ENCODE measurements at places on chromosomes 5 and 9. TPM values are rescaled to one million over a fixed set of nuclear protein-coding genes. Genes with fewer than 3 reads are reported as not detected.

SHOC1 gene
- total RNA-seq: not detected

PPP3R2 gene
- not detected for total RNA-seq

FGF10 gene
- not detected for total RNA-seq

ST8SIA4 gene
- 73.8 TPM for total RNA-seq

TAL2 gene
- not detected for total RNA-seq

SPINK6 gene
- not detected for total RNA-seq

STC2 gene
- total RNA-seq: 10.5 TPM

TLN1 gene
- 382 TPM for total RNA-seq

EGR1 gene
- 7.5 TPM for total RNA-seq

KLF4 gene
- 0.18 TPM for total RNA-seq

PCDHGB1 gene
- total RNA-seq: 0.18 TPM

SOHLH1 gene
- total RNA-seq: not detected

CDH6 gene
- not detected for total RNA-seq

CWC27 gene
- 29.3 TPM for total RNA-seq

HTR1A gene
- not detected for total RNA-seq
